ENCODE measurements at places on chromosomes 2 and 18.
A peak's percentile ranks its signal among the peaks of the same experiment; 100 is the strongest.

GRCh38 chr2:50225021-50225928 lies 806.7 kb downstream of the NRXN1 start:
- DNase-seq = no peak

- DNase-seq = peak; percentile 15
Measured at GRCh38 chr2:94986392-94986963, 39.0 kb upstream of the MAL start.

- DNase-seq = no peak
Measured at GRCh38 chr2:223457301-223457700, 144.9 kb downstream of the SCG2 start.

GRCh38 chr2:109448946-109449788 lies 164.6 kb downstream of the SEPTIN10 start:
- no peak for DNase-seq

DNA sequence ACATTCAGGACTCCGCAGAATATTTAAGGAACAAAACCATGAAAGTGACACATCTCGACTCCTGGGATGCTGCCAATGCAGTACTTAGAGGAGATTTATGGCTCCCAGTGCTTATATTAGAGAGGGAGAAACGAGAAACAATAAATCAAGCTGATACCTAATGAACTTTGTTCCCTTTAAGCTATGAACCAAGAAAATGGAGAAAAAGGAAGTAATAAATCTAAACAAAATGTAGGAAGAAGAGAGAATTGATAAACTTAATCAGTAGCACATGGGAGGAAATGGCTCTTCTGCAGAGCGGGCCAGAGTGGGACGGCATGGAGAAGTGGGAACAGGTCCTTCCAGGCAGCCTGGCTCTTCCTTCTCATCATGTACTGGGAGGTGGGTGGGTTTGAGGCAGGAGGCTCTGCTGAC lies 42.7 kb downstream of the NPPC start:
- no peak for DNase-seq

- peak; percentile 19 for DNase-seq
Measured at GRCh38 chr2:219218217-219218731, 484 bp downstream of the ABCB6 start.

DNA sequence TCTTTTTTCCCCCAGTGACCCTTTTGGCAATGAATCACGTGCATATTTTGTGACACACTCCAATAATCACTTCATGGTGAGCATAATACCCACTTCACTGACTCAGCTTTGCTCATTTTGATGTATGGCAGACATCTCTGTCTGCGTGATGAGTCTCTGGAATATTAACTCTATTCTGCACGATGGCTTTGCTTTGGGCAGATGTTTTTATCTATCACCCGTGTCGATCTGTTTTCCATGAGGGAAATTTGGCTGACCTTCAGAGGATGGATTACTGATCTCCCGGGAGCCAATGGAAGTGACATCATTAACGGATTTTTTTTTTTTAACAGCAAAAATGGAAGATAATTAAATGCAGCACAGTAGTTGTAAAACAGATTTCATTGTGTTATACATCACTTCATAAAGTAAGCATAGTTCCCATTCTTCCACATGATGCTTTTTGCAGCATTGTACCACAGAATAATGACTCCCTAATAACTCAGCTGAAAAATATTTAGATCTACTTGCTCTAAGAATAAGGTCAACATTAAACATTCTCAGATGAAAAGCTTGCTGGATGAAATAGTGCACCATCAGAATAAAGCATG lies 29.8 kb downstream of the CDC42EP3 start:
- DNase-seq = no peak

DNA sequence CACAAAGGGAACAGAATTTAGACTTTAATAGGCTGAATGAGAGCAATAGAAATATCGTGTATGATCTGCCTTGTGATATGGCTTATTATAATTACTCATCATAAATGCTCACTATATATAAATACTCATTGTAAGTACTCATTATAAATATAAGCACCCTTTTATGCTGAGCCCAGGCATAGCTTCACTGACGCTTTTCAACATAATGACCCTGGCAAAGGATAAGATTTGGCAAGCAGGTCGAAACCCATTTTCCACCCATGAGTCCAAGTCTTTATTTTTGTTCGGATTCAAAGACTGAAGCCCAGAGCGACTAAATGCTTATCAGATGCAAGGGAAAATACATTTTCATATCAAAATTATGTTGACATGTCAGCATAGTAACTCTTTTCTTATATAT lies 500.4 kb downstream of the SLC4A3 start:
- no peak for DNase-seq

DNA sequence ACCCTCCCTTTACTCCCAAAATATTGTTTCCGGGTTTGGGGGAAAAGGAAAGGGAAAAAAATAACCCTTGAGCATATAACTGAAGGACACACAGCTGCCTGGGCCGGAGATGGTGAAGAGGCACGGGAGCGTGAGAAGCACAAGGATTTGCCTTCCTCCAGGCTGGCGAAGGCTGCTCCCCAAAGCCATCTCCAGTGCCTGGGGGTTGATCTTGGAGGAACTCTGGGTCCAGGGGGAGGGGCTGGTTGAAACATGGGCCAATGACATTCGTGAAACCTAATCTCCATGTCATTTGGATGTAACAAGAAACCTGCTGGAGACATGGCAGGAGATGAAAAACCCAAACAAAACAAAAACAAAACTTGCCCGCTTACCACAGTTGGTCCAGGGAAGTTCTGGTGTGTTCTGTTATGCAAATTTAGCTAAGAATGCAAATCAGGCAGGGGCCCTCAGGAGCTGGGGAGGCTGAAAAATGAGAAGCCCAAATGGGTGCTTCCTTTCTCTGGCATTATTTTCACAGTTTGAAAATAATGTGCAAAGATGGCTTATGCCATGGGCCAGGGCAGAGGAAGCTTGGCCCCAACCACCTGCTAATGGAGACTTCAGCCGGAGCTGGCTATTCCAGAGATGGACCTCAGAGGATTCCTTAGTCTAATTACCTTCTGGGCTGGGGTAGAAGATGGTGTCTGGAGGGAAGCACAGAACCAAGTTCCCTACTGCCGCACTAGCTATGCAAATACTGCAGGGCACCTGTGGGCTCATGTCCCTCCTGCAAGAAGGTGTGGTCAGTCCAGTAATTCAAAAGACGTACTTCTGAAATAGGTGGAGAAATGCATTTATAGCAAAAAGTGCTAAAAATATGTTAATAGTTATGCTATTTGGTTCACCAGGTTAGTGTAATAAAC lies 180.9 kb downstream of the BCL2 start:
- no peak for DNase-seq

GRCh38 chr2:27863146-27863545 lies 27.0 kb downstream of the RBKS start:
- DNase-seq = no peak

- no peak for DNase-seq
Measured at GRCh38 chr2:232348936-232349335, 29.6 kb upstream of the ALPP start.

- DNase-seq = peak; percentile 50
Measured at GRCh38 chr2:218168635-218169462, 2.1 kb upstream of the CXCR1 start.

- DNase-seq = no peak
Measured at GRCh38 chr2:240946046-240946445, 39.9 kb downstream of the CROCC2 start.

DNA sequence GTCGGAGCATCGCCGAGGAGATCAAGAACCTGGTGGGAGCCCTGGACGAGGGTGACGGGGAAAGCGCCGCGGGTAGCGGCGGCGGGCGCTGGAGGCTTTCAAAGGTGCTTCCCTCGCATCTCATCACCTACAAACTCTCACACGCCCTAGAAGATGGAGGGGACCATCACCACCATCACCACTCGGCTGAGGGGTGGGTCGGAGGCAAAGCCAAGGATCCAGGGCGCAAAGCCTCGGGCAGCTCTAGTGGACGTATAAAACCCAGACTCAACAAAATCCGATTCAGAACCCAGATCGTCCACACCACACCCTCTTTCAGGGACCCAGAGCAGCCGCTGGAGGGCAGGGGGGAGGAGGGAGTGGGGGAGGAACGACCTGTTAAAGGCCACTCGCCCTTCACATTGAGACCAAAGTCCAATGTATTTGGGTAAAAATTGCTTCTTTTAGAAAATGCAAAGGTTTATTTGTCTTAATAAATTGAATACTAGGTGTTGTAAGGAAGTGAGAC lies 1.5 kb downstream of the SOWAHC start:
- no peak for DNase-seq

GRCh38 chr2:44770221-44771195 lies 171.0 kb upstream of the SIX3 start:
- DNase-seq = no peak

- DNase-seq = no peak
Measured at GRCh38 chr18:10442551-10442971, 11.9 kb upstream of the APCDD1 start.

GRCh38 chr2:176130957-176131847 lies 1.7 kb downstream of the HOXD8 start:
- no peak for DNase-seq

DNA sequence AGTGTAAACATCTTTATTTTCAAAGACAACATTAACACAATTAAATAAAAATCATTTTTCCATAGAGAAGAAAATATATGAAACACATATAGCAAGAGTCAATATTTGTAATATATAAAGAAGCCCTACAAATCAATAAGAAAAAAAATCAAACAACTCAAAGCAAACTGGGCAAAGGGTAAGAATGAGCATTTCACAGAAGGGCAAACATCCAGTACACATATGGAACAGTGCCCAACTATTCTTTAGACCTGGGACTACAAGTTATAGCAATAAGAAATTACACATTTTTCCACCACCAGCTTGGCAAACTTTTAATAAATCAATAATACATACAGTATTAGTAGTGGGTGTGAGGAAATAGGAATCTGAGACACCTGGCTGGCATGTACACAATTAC lies 324.1 kb downstream of the CYP26B1 start:
- no peak for DNase-seq

- DNase-seq = peak; percentile 79
Measured at GRCh38 chr2:136118819-136119716, 1.1 kb upstream of the CXCR4 start.

DNA sequence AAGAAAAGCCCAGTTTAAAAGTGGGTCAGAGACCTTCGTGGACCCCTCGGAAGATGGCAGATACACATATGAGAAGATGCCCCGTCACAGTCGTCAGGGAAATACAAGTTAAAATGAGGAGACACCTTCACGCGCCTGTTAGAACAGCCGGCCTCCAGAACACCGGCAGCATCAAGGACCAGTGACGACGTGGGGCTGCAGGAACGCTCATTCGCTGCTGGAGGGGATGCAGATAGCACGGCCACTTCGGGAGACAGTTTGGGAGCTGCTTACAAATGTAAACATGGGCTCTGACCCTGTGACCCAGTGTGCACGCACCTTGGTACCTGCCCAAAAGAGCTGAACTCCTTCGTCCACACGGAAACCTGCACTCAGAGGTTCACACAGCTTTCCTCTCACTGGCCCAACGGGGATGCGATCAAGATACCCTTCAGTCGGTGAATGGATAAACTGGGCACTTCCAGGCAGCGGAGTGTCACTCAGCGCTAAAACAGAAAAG lies 83.7 kb upstream of the CTDP1 start:
- DNase-seq = no peak

GRCh38 chr2:240107477-240107796 lies 28.7 kb downstream of the COPS9 start:
- DNase-seq = no peak

GRCh38 chr2:171406044-171406443 lies 27.7 kb downstream of the METTL8 start:
- no peak for DNase-seq

DNA sequence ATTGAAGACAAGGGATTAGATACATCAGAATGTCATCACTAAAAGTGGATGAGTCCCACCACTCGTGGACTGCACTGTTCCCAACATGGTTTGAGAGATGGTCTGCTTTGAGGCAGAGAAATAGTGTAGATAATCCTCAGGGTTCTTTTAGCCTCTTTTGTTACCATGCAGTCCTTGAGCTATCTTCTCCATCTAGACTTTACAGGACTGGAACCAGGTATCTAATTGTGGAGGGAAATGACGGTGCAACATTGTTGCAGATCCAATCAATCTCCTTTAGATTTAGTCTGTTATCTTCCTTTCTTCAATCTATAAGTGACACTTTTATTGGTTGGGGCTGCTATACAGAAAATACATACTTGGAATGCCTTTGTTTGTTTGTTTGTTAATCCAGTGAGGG lies 183.8 kb upstream of the CWC22 start:
- no peak for DNase-seq

DNA sequence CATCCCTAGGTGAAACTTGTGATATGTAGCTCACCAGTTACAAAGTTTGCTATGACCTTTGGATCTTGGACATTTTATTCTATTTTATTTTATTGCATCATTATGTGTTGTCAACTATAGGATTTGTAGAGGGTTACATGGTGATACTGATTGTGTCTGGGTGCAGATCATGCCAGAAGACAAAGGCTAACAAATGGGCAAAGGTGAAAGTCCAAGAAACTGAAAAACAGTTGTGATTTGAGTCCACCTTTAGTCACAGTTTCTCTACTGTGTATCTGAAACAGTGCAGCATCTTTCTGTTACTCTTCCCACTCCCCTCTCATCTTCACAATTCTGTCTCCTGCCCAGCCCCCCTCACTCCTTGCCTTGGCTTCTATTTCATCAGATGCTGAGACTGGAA lies 111.9 kb upstream of the LYPD6 start:
- DNase-seq = no peak

Measured in T-helper 1 cell (primary cell).